IMR-90 (cell line): ENCODE measurements at places on chromosomes 7 and 10. TPM values are rescaled to one million over a fixed set of nuclear protein-coding genes. Genes with fewer than 3 reads are reported as not detected.

DNA sequence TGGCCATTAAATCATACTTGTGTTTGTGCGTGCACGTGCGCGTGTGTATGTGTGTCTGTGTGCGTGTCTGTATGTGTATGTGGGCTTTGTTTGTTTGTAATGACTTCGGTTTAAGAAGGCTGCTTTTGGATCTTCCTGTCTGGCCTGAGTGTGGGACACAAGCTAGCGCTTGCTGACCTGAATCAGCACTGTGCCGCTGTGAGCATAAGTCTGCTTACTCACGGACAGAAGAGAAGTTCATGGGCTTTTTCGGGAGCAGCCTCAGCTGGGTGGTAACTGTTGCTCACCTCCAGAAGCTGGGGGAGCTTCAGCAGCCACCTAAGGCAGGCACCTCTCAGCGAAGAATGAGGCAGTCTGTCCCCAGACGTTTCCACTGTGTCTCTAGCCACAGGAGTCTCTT lies 56.1 kb upstream of the TRUB1 start:
- DNase-seq = no peak

HABP2 gene
- not detected in 2 replicates for total RNA-seq

- no peak for DNase-seq
Measured at GRCh38 chr7:125241548-125241947, 311.9 kb upstream of the POT1 start.

GRCh38 chr7:51785171-51785570 lies 468.6 kb upstream of the COBL start:
- DNase-seq = no peak

ITGA8 gene
- under 0.01 TPM in 2 replicates for total RNA-seq

- no peak for DNase-seq
Measured at GRCh38 chr10:19998482-19998881, 182.2 kb downstream of the PLXDC2 start.

DNA sequence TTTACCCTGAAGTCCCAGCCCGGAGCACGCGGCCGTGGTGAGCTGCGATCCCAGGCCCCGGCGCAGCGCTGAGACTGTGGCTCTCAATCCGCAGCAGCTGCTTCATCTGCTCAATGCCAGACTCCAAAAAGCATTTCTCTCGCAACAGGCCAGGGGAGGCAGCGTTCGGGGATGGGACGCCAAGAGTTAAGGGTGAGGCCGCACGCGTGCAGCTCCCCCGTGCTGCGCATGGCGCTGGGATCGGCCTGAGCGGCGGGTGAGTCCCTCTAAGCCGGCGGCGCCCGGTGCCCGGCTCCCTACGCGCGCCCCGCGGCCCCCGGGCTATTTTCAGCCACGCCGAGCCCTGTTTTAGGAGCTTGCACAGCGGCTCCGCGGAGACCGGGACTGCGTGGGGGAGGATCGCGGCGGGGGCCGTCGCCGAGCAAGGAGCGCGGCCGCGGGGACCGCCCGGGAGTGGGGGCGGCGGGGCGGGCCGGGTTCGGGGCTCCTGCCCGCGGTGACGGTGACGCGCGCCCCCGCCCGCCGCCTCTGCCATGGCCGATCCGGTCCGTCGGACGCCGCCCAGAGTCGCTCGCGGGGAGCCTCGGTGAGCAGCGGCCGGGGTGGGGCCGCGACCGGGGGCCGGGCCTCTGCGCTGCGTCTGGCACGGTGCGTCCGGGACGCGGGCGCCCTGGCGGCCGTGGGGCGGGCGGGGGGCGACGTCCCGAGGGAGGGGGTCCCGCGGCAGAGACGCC lies 29.4 kb upstream of the JAKMIP3 start:
- DNase-seq = no peak

DNA sequence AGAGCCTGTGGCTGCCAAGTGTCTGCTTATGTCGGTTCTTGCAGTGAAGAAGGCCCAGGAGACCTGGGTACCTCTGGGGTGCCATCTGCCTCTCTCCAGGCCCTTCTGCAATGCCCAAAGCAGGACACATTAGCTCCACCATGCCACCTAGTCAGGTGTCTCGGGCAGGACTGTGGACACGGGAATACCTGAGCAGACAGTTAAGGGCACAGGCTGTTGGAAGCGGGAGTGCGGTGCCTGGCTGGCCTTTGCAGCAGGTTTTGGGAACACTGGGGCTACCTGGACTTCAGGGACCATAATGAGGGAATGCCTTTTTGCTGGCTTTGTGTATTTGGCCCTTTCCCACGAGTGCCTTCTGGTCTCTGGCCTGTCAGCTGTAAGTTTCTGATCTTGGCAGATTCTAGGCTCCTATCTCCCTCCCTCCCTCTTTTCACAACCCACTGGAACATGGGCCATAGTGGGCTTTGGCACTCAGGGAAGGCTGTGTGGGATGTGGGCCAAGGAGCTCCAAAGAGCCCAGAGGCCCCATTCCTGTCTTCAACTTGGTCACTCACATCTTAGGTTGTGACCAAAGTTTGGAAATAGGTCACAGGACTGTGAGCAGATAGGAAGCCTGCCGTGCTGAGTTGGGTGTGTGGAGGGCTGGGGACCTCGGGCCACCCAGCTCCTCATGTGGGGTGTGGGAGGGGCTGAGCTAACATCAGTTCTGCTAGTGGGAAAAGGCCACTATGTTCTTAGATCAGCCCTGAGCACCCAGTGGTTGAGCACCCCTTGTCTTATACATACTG lies 41.5 kb upstream of the CXCL12 start:
- no peak for DNase-seq

DNA sequence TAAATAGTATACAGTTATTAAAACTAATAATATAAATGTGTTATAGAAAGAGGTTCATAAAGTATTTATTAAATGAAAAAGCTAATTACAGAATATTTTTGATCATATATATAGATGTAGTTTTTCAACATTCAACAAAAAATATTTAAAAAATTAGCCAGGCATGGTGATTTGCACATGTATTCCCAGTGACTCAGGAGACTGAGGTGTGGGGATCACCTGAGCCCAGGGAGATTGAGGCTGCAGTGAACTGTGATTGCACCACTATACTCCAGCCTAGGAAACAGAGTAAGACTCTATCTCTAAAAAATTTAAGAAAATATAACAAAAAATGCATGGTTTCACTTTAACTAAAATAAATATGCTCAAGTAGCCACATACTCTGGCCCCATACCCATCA lies 118.0 kb upstream of the SEMA3C start:
- no peak for DNase-seq

TMEM184A gene
- 0.28 and 0.36 TPM in 2 replicates for total RNA-seq

SNX13 gene
- total RNA-seq = 24.9 and 40.8 TPM in 2 replicates
